ENCODE measurements at places on chromosomes 12 and 14. TPM values are rescaled to one million over a fixed set of nuclear protein-coding genes. Genes with fewer than 3 reads are reported as not detected.

GRCh38 chr14:77027538-77028383 is 747 bp downstream of the IRF2BPL start:
- peak; percentile 74 for DNase-seq

DNA sequence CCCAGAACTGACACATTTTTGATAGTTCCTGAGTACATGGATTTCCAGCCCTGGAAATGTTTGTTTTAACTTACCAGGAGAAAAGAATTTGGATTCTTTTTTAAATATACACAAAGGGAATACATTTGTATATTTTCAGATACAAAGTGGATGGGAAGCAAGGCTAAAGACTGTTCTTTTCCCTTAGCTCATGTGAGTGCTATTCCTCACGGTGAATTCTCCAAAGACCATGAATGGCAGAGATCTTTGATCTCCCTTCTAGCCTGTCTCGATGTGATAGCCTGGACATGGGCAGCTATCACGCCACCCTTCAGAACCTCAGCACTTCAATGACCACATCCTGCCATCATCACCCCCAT is 91.3 kb downstream of the DPF3 start:
- no peak for DNase-seq

GRCh38 chr14:50311337-50311971 is 575 bp downstream of the L2HGDH start:
- peak; percentile 61 for DNase-seq

DNA sequence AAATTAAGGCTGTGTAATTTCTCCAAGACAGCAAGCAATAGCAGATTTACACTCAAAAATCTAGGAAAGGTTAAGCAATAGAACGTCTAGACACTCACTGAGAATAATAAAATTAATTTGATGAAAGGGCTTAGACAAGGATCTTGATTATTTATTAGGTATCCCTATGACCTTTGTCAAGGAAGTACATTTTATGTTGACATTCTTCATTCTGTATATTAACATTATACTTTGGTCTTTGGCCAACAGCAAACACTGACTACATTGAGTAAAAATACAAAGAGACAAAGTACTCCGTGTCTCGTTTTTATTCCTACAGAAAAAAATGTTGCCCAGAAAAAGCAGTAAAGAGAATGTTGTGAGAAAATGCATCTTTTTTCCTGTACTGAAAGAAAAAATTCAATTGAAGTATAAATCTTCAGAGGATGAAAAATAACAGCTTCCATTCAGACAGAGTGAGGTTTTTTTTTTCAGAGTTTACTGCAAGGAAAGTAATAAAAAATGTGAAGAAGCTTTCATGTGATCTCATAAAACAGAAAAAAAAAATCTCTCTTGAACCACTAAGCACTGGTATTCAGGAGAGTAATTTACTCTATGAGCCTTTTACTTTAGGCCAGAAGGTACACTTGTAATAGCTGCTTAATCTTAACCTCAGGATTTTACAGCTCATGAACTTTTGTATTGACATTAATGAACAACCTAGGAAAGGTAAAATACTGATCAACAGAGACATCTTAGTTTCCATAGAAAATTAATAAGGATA is 605.0 kb downstream of the FSCB start:
- DNase-seq, result no peak

GRCh38 chr12:9156119-9156518 is 40.4 kb upstream of the A2M start:
- no peak for DNase-seq

GRCh38 chr12:115872919-115873357 is 404.6 kb downstream of the MED13L start:
- no peak for DNase-seq

- no peak for DNase-seq
Observed at GRCh38 chr14:83419420-83419819, 1885.8 kb upstream of the SEL1L start.

DNA sequence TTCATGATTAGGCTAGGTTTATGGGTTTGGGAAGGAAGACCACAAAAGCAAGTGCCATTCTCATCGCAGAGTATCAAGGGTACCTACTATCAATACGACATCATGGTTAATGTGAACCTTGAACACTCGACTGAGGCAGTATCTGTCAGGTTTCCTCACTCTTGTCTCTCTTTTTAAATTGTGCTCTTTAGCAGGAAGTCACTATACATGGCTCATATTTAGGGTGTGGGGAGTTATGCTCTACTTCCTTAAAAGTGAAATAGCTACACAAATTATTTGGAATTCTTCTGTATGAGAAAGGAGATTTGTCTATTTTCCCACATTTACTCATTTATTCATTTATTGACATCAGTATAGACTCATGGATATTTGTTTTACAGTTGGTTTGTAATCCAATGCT is 5.9 kb upstream of the CLEC4E start:
- DNase-seq, result no peak

- peak; percentile 91 for DNase-seq
Observed at GRCh38 chr14:69152181-69152901, 578 bp downstream of the DCAF5 start.

- no peak for DNase-seq
Observed at GRCh38 chr14:79333198-79333546, 878.1 kb downstream of the DIO2 start.

DNA sequence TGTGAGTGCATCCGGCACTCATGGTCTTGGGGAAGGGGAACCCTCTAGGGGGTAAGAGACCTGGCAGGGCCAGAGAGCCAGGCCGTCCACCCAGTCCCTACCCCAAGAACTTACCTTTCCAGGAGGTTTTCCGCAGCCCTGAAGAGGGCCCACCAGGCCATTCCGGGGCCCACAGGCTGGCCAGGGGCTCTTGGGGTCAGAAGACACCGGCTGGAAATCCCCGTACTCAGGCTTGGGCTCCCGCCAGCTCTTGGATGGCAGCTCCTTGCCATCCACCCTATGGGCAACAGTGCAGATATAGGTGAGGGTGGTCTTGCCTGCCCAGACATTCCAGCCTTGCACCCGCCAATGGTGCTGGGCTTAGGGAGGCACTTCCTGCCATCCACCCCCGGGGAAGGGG is 34.6 kb downstream of the NCKAP5L start:
- DNase-seq, result no peak

DNA sequence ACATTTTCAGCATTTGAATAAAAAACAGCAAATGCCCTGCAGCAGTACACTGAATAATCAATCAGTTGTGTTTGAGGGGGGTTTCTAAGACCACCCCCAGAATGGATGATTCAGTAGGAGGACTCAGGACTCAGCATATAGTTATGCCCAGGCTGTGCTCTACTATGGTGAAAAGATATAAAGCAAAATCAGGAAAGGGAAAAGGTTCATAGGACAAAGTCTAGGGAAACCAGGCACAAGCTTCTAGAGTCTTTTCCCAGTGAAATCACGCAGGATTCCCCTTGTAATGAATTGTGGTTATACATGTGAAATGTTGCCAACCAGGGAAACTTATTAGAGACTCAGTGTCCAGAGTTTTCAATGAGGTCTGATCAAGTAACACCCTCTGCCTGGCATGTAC is 25.0 kb upstream of the SLC17A8 start:
- no peak for DNase-seq

GRCh38 chr14:54488318-54488645 is 498 bp downstream of the GMFB start:
- DNase-seq, result no peak

DNA sequence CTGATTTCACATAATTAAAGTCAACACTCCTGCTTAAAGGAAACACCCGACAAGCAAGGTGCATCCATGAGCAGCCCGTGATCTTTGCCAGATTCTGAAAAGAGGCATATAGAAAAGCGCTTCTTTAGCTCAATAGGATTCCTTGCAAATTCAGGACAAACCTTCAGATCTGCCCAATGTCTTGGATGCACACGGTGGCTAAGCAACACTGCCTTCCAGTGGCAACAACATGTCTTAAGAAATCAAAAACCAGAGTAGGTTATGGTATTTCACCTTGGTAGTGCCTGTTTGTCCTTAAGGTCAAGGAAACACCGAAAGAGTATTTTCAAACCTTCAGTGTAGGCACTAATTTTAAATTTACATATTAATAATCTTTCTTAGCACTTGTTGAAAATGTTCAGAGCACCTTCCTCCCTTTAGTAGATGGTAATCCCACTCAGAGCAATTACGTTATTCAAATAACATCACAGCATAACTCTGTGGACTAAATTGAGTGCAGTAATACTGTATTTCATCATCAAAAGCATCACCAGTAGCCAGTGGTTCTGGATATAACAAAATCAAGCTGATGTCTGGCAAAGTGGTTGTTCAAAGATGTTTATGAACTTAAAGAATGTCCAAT is 58.0 kb upstream of the CDKN3 start:
- peak; percentile 58 for DNase-seq

DNA sequence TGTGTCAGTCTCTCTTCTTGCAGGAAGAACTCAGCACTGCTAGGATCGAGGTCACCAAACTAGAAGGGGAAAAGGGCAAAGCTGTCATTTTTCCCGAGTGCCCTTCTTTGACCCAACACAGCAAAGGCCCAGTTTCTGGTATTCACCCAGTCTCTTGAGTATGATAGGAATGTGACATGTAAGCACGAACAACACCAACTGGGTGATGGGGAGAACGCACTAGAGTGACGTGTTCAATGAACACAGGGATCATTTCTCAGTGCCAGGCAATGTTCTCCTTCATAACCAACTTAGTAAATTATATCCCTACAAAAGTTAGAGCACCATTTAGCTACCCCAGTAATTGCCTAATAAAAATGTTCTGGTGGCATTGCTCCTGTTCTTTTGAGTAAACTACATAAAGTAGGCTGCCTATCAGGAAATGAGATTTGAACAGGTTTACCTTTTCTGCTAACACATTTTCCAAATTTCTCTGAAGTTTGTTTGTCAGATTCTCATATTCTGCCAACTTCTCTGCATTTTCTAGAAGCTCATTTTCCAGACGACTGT is 64.5 kb downstream of the NIN start:
- no peak for DNase-seq

GRCh38 chr12:19138551-19138950 is 9.0 kb downstream of the PLEKHA5 start:
- DNase-seq, result no peak

DNA sequence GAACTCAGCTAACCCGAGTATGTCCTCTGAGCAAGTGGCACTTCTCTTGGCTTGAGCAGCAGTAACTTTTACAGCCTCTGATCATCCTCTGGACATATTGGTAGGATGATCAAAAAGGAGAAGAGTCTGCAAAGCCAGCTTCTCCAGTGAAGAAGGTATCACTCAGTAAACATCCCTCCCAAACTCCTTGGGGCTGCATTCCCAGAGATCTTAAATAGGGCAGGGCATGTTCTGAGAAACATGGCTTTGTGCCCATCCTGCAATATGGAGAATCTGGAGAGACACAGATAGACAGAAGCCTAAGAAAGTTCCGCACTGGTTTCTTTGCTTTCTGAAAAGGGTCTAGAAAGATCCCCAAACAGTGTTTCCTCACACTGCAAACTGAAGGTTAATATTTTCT is 65.4 kb downstream of the RBM19 start:
- DNase-seq, result no peak

- DNase-seq, result no peak
Observed at GRCh38 chr14:35380794-35381193, 23.8 kb downstream of the NFKBIA start.

DNA sequence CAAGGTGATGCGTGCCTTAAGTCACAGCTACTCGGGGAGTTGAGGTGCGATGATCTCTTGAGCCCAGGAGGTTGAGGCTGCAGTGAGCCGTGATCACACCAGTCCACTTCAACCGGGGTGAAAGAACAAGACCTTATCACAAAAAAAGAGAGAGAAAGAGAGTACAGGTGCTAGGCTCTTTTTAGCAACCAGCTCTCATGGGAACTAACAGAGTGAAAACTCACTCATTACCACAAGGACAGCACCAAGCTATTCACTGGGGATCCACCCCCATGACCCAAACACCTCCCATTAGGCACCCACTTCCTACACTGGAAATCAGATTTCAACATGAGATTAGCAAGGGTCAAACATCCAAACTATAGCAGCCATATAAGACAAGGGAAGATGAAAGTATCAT is 164.2 kb downstream of the NDUFA12 start:
- no peak for DNase-seq

- DNase-seq, result no peak
Observed at GRCh38 chr12:11576104-11576503, 73.4 kb upstream of the ETV6 start.

- DNase-seq, result no peak
Observed at GRCh38 chr12:64082116-64082515, 140.0 kb downstream of the KICS2 start.

GRCh38 chr12:26979733-26980132 is 34.5 kb downstream of the TM7SF3 start:
- DNase-seq, result no peak

DNA sequence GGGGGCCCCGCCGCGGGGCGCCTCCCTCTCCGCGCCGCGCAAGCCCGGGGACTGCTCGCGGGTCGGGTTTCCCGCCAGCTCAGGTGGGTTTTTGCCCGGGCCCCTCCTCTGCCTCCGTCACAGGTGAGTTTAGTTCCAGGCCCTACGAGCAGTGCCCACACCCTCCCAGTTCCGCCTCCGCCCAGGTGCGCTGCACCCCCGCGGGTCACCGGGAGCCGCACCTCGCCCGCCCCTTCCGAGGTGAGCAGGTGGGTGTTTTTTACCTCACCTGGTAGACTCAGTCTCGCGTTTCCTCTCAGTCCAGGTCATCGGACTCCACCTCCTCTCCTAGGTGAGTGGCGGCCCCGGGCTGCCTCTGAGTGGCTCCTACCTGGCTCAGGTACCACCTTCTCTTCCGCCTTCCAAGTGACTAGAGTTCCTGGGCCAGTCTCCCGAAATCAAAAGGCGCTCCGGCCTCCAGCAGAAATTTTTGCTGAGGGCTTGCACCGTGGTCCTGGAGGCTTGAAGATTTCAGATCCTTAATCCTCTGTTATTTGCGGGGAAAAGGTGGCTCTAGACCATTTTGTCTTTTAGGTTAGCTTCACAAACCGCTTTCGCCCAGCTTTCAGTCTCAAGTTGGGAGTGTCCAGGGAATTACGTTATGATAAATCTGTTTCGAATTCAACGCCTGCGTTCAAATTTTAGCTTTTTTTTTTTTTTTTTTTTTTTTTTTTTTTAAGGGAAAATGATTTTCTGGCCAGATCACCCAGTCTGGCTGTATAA is at the start of gene TMEM30B:
TSS of gene TMEM30B (minus strand) at position 153 of the 762 bp plus-strand sequence. CDS start 191 bp downstream, outside the sequence.
- no peak for DNase-seq

- no peak for DNase-seq
Observed at GRCh38 chr12:107027636-107028053, 40.7 kb upstream of the MTERF2 start.

- DNase-seq, result no peak
Observed at GRCh38 chr12:3437986-3438385, 53.0 kb upstream of the PRMT8 start.

DNA sequence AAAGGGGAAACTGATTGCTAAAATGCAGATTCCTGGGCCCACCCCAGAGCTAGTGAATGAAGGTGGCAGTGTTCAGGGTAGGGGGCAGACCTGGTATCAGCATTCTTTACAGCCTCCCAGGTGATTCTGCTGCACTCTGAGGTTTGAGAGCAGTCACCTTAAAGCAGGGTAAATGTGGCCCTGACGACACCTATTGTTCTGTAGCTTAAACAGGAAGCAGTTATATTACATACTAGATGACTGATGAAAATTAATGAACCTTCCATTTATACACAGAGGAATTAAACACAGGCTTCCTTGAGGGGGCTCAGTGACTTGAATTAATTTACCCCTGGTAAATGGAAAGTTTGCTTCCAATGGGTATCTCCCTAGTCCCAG is 25.3 kb downstream of the NUAK1 start:
- DNase-seq, result no peak

GRCh38 chr14:87233806-87234384 is 759.1 kb downstream of the GALC start:
- DNase-seq, result peak; percentile 81

Gene CLEC4D
- total RNA-seq, result not detected

Gene LTA4H
- 120 TPM for total RNA-seq

Gene USP44
- total RNA-seq, result 0.11 TPM

Gene TAS2R9
- 0.19 TPM for total RNA-seq

Gene STAC3
- 5.9 TPM for total RNA-seq

Gene DGKA
- 70.4 TPM for total RNA-seq

Gene GLIPR1L1
- not detected for total RNA-seq

Gene TEX52
- not detected for total RNA-seq

Data from Karpas-422 (cell line).